ENCODE measurements at places on chromosomes 13 and 19. TPM values are rescaled to one million over a fixed set of nuclear protein-coding genes. Genes with fewer than 3 reads are reported as not detected.

FXYD1 gene
- total RNA-seq = not detected

PEX11G gene
- total RNA-seq = 2.9 TPM

C19orf81 gene
- total RNA-seq = 0.98 TPM

- DNase-seq = no peak
Measured at GRCh38 chr13:51614350-51614786, 30.1 kb downstream of the WDFY2 start.

GRCh38 chr13:49635599-49636433, 7.5 kb downstream of the ARL11 start:
- no peak for DNase-seq

TMEM59L gene
- 2.4 TPM for total RNA-seq

- DNase-seq = no peak
Measured at GRCh38 chr13:100476963-100477362, 111.6 kb downstream of the GGACT start.

- DNase-seq = no peak
Measured at GRCh38 chr13:80955501-80955900, 614.6 kb upstream of the SPRY2 start.

PSG7 gene
- total RNA-seq = not detected

DNA sequence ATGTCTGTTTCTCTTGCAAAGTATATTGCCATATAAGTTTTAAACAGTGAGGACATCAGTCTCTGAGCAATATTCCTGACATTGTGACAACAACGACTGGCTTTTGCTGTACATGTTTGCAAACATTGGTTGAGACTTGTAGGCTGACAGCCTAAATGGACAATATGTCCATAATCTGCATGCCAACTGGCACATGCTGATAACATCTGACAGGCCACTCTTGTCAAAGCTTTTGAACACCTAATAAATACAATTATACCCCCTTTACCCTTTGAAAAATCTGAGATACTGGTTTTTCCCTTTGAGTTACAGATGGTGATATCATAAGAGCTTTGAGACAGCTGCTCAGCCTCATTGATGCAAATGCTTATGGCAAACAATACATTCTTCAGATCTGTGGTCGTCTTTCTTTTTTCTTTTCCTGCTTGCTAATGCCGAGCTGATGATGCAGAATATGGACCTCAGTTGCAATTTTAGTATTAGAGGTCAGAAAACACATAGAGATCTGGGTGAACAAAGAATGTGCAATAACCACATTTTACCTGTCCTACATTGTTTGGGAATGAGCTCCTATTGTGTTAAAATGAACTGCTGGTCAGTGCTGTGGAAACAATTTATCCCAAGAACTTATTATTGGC, 114.9 kb downstream of the RFC3 start:
- no peak for DNase-seq

DNA sequence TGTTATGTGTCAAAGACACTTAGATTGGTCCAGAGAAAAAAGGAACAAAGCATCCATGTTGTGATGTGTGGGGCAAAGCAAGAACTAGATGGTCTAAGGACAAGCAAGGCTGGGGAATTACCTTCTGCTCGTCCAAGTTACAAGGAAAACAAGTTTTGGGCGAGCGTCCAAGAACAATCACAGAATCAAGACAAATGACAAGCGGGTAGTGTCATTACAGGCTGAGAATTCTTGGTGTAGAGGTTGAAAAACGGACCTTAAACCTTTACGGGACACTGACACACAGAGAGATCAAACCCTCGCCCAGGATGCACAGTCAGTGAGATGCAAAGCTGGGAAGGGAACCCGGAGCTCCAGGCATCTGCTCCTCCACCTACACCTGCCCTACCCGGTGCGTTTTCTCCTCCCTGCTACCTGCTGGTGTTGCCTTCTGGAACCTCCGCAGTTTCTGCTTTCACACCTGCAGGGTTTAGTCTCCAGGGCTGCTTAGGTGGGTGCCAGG, 515 bp upstream of the ZNF324B start:
- no peak for DNase-seq

MEDAG gene
- 0.67 TPM for total RNA-seq

MADCAM1 gene
- 0.54 TPM for total RNA-seq

- DNase-seq = no peak
Measured at GRCh38 chr13:114015111-114015968, 41.5 kb upstream of the C13orf46 start.

DNA sequence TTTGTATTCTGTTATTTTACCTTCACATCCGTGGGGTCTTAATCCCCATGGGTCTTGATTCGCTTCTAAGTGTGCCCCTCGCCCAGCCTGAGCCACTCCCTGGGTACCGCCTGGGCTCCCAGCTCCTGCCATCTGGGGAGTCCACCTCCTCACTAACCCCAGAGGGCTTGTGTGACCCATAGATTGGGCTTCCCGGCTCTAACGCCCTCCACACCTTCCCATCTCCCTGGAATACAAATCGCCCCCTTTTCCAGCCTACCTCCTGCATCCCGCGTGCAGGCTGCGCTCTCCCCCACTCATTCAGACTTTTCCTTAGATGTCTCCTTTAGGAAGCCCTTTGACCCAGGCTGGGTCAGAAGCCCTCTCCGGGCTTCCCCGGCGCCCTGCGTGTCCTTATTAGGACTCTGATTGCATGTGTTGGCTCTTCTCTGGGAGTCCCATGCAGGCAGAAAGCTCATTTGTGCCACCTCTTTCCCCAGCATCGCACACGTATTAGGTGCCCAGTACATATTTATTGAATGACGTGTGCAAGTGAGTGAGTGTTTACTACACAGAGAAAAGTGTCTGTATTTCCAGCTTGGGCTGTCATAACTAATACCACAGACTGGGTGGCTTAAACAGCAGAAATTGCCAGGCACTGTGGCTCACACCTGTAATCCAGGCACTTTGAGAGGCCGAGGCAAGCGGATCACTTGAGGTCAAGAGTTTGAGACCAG, 757 bp downstream of the CCDC124 start:
- no peak for DNase-seq

- no peak for DNase-seq
Measured at GRCh38 chr13:52686376-52686775, 33.7 kb downstream of the SUGT1 start.

CGB5 gene
- total RNA-seq = not detected

- no peak for DNase-seq
Measured at GRCh38 chr13:48976576-48977285, 1.0 kb downstream of the FNDC3A start.

SIGLEC5 gene
- total RNA-seq = not detected

SYT3 gene
- total RNA-seq = not detected

AP1M2 gene
- 10.1 TPM for total RNA-seq

DNA sequence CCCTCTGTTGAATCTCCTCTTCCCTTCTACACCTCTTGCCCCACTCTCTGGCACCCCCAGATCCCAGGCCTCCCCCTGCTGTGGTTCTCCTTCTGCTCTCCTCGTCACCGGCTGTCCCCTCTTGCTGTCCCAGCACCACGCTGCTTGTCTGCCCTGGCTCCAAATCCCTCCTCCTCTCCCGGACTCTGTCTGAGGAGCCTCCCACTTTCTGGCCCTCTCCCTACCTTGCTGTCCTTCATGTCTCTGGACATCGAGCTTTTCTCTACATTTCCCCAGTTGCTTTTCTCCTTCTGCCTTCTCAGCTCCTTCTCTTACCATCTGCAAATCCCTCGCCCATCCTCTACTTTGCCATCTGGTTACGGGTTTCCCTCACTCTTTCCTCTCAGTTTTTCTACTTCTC, 1.2 kb downstream of the ZNF347 start:
- no peak for DNase-seq

CLIP3 gene
- total RNA-seq = 4.7 TPM

- no peak for DNase-seq
Measured at GRCh38 chr13:76472916-76473315, 413.3 kb downstream of the KCTD12 start.

LGALS14 gene
- total RNA-seq = not detected

SYDE1 gene
- 47.7 TPM for total RNA-seq

GRCh38 chr13:23941211-23941610, 43.9 kb upstream of the C1QTNF9B start:
- DNase-seq = no peak

SLC10A2 gene
- total RNA-seq = not detected

- no peak for DNase-seq
Measured at GRCh38 chr13:72757792-72758535, 23.7 kb downstream of the DIS3 start.

DNA sequence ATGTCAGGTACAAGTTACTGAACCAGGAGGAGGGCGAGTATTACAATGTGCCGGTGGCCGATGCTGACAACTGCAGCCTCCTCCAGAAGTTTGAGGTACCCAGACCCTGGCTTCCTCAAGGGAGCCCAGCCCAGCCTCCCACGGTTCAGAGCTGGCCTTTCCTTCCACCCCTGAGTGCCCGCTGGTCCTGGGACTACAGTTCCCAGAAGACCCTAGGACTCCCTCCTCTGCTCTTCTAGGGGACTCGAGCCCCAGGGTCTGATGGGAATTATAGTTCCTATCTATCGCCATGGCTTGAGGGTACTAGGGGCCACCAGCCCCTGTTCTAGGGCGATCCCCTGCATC, 11.0 kb downstream of the PRKCG start:
- DNase-seq = no peak

AMH gene
- total RNA-seq = 21.9 TPM

GRCh38 chr19:10138879-10139795, 19.4 kb upstream of the EIF3G start:
- no peak for DNase-seq

COX7A1 gene
- 0.33 TPM for total RNA-seq

- no peak for DNase-seq
Measured at GRCh38 chr19:19514215-19514657, 1.1 kb downstream of the TSSK6 start.

- DNase-seq = no peak
Measured at GRCh38 chr19:34308381-34309367, 54.3 kb downstream of the GARRE1 start.
